ENCODE measurements at places on chromosomes 4 and X.

DNA sequence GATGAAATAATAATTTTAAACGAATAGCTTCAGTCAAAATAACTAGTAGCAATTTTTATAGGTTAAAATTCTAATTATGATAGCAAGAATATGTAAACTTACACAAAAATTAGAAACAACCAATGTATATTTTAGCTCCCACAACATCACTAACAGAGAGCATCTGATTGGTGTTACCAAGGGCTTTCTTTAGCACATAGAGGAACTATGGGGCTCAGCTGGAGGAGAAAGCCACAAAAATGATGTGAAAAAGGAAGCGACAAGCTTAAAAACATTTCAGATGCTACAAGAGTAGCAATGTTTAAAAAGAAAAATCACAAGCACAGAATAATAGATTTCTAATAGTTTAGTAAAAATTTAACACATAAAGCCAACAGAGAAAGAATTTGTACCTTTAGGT is 56.3 kb downstream of the ATP8A1 start:
- no peak for DNase-seq

- no peak for DNase-seq
Observed at GRCh38 chrX:102515975-102516941, at the start of gene TMSB15A. TMSB15A (minus strand) TSS chrX:102516739.

- DNase-seq = no peak
Observed at GRCh38 chr4:44447563-44448504, 775 bp downstream of the KCTD8 start.

DNA sequence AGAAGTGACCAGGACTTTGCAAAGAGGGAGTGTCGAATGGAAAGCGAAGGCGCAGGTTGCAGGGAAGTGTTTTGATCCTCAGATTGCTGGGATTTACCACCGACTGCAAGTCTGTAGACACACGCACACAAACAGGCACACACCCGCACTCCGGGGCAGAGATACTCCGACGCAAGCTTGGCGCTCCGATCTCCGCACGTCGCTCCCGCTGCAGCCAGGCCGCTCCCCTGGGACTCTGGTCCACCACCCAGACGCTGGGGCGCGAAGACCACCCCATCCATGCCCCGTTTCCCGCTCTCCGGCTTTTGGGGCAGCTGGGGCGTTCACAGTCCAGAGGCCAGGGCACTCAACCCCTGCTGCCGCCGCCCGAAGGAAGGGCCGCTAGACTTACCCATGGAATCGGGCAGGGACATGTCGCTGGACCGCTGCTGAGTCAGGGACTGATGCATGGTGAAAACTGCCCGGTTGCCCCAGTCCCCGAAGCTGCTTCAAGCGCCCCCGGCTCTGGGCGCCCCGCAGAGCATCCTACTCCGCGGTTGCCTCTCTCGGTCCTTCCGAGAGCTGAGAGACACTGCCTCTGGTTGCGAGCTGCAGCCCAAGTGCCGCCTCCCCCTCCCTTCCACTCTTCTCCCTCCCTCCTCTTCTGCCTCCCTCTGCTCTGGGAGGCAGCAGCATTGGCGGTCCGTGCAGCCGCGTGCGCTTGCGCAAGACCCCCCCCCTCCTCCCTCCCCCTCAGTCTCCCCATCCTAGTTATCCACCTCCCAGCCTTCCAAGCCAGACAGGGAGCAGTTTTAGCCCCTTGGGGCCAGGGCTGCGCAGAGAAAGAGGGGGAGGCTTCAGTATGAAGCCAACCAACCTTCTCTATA is at the start of gene TMEM255A:
Gene TMEM255A (minus strand): TSS at position 601 of the 866 bp plus-strand sequence. CDS start 152 bp downstream, at position 449.
- no peak for DNase-seq

DNA sequence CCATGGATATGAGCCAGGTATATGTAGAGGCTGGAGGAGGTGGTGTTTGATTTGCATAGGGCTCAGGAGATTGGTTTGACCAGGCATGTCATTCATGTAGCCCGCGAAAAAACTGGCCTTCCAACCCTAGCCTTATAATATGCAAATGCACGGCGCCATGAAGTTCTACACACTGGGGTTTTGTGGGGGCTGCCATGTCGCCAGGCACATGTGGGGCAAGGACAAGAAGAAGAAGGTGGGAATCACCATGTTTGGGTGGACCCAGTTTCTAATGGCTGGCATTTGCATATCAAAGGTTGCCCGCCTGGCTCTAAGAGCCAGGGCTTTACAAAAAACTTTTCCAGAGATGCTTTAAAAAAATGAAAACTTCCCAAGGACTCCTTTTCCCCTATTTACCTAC is 1251.0 kb downstream of the PCDH18 start:
- no peak for DNase-seq

- no peak for DNase-seq
Observed at GRCh38 chrX:129759576-129760061, 20.1 kb upstream of the SASH3 start.

DNA sequence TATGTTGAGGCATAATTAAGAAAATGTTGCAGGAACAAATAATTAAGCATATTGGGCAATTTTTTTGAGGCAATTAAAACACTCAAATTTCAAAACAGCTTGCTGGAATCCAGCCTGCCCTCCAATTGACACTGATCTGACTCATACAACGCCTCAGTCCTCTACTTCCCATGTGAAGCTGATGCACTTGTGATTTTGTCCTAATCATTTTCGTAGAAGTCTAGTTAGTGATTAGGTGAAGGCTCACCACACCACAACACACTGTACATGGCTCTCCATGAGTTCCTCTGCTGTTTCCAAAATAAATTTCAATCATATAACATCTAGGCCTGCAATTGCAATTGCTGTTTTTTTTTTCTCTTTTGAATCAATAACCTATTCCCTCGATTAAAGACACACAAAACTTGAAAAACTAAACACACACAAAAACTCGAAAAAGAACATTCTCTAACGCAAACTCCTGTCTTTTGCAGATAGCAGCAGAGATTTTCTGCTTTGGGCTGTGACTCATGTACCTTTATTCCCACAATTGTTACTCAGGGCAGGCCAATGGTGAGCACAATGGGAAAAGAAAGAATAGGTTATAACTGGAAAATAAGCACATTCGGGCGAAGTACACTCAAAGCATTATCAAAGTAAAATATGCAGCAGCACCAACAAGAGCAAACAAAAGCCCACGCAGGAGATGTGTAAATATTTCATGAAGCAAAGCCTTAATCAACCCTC is 1.7 kb downstream of the GPRIN3 start:
- no peak for DNase-seq

DNA sequence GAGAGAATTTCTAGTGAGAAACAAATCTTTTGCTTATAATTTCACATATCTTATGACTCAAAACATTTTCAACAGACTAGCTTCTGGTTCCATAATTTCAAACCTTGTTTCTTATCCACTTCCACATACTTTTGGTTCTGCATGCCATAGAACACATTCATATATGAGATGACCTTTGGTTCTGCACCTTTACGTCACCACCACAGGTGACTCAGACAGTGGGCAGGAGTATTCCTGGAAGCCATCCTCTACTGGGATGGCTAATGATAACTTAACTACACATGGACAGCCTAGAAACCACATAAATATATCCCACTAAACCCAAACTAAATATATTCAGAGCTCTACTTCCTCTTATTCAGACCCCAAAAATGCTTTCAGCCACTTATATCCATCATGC is 133.3 kb downstream of the DCK start:
- no peak for DNase-seq

GRCh38 chr4:960636-961350 is 12.6 kb downstream of the DGKQ start:
- no peak for DNase-seq
